ENCODE measurements at places on chromosomes 12 and 14. TPM values are rescaled to one million over a fixed set of nuclear protein-coding genes. Genes with fewer than 3 reads are reported as not detected.
A peak's percentile ranks its signal among the peaks of the same experiment; 100 is the strongest.

DNA sequence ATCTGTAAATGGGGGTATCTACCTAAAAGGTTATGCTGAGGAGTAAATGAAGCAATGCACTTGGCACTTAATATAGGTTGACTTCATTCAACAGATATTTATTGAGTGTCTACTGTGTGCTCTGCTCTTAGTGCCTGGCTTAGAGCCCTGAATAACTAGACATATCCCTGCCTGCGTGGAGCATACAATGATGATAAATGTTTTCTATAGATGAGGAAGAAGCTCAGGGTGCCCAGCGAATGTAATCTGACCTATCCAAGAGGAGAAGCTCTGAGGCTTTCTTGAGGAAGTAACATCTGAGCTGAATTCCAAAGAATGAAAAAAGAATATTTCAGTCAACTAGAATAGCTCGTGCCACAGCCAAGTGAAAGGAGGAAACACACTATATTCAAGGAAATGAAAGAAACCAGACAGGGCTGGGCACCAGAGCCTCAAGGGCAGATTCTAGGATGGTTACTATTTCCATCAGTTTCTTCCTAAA, 17.9 kb upstream of the HIGD1C start:
- no peak for DNase-seq

Gene DLGAP5
- total RNA-seq: 0.51 TPM

Gene MGST1
- 60.1 TPM for total RNA-seq

Gene MANSC4
- total RNA-seq: not detected

GRCh38 chr14:92644171-92644969, 104.1 kb downstream of the LGMN start:
- no peak for DNase-seq

DNA sequence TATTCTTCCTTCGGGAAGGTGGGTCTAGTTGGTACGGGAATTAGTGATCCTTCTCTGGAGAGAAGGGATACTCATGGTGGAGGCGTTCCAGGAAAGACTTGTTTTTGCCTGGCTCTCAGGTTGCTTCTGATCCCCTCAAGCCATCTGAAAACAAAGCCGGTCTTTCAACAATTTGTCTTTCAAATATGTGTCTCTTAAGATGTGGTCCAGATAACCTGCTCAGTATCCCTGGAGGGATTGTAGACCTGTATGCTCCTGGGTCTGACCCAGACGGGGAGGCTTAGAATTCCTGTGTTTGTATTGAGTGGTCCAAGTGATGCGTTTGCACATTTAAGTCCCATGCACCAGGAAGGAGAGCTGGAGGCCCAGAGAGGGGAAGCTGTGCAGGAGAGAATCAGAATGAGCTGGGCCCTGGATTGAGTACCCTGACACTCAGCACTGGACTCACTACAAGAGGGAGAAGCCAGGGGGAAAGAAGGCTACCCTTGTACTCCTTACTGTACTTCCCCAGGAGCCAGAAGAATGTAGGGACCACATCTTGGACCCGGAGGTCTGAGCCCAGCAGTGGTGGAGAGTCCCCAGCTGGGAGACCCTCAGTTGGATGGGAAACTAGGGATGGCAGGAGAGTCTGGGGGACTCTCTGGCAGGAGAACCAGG, 40.4 kb downstream of the ERH start:
- DNase-seq: no peak

Gene TMEM119
- total RNA-seq: 1.3 TPM

DNA sequence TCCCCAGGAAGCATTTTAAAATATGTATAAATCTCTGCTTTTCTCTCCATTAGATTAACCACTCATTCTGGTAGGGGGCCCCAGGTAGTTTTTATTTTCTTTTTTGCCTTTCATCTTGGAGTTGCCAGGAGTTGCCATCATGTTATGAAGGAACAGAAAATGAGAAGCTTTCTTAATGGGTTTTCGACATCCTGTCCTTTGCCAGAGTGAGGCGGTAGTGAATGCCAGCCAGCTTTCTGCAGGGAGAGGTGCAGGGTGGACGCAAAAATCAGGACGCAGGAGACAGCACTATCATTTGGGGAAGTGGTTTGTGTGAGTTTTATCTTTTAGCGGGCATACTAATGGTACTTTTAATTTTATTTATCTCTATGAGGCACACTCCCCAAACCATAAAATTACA, 1.7 kb downstream of the RASSF8 start:
- no peak for DNase-seq

DNA sequence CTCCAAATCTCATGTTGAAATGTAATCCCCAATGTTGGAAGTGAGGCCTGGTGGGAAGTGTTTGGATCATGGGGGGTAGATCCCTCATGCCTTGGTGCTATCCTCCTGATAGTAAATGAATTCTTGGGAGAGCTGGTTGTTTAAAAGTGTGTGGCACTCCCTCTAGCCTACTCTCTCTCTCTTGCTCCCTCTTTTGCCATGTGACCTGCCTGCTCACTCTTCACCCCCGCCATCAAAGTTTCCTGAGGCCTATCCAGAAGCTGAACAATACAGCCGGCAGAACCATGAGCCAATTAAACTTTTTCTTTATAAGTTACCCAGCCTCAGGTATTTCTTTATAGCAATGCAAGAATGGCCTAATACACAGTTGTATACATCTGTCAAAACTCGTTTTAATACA, 62.5 kb downstream of the BCL2L14 start:
- no peak for DNase-seq

- peak; percentile 93 for DNase-seq
Observed at GRCh38 chr12:122895704-122896636, at the start of gene VPS37B. Gene VPS37B, minus strand, starts transcription at chr12:122896124. Its CDS starts 62 bp downstream, at chr12:122896062.

DNA sequence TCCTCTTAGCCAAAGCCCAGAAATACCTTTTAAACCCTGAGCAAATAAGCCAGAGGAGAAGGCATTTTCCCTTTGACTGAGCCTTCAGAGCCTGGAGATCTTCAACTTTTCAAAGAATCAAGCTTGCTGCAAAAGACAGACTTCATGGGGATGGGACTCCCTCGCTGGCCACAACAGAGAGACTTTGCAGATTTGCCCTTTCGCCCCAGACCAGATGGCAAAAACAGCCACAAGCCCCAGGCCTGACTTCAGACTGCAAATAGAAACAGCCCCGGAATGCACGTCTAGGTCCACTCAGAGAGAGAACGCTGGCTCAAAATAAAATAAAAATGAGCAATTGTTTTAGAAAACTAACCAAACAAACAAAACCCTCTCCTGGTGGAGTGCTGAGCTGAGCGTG, 114.6 kb upstream of the MED13L start:
- no peak for DNase-seq

Gene RGS6
- total RNA-seq: 23.3 TPM

Gene UBR7
- 20.5 TPM for total RNA-seq

DNA sequence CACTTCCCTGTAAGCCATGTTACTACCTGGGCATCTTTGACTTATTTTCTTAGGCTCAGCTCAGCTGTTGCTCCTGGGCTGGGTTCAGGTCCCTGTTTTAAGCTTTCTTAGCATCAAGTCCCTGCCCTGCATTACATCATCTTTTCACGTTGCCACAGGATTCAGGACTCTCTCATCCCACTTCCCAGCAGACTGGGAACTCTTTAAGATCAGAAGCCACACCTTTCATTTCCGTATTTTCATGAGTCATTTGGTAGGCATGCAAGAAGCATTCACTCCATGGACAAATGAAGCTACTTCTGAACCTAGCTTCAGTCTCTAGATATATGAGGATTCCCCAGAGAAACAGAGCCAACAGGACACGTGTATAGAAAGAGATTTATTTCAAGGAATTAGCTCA, 726.8 kb downstream of the VRK1 start:
- DNase-seq: no peak

DNA sequence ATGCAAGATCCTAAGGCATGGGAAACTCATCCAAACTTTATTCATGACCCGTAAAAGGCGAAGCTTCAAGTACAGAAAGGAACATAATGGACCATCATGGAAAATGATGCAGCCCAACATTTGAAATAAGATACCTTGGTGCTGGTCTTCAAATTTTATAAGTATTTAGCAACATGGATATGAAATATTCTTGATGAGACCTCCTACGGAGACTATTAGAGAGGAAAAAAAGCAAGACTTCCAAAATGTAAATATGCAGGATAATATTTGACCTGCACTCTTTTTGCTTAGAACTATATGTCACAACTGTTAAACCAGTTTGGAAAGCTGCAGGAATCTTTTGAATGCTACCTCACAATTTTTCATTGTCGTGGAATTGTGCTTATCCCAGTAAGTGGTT, 168.8 kb upstream of the ARID2 start:
- no peak for DNase-seq

- DNase-seq: no peak
Observed at GRCh38 chr12:29769162-29769858, 14.4 kb downstream of the TMTC1 start.

Gene WSCD2
- total RNA-seq: 0.73 TPM

Gene SIX1
- not detected for total RNA-seq

GRCh38 chr14:74562515-74563232, 49.4 kb downstream of the LTBP2 start:
- no peak for DNase-seq

Gene ALG10B
- total RNA-seq: 6.7 TPM

Gene PMCH
- not detected for total RNA-seq

DNA sequence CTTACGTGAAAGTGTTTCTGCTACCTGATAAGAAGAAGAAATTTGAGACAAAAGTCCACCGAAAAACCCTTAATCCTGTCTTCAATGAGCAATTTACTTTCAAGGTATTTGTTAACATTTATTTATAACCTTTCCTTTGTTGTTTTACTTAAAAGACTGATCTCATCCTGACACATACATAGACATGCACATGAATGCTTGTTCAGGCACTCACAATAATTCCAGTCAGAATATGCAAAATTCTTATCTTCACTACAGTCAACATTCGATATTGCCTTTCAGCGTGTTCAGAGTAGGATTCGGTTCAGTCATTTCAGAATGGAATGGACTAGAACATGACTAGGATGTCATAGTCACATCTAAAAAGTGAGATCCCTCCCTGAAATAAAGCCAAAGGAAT, 394.6 kb downstream of the PAWR start:
- no peak for DNase-seq

DNA sequence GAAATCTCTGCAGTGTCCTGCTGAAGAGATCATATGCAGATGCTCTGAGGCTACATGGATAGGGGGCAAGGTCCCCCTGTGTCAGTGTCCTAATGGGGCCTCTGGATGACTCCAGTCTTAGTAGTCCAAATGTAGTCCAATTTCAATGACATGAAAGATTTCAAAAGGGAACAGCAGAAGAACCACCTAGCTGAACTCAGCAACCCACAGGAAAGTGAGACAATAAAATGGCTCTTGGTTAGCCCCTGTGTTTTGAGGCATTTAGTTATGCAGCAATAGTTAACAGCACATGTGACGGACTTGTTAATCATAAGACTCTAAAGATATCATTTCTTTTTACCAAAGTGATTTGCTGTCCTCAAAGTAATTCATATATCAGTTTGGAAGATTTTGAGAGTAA, 22.7 kb downstream of the CCDC198 start:
- no peak for DNase-seq

DNA sequence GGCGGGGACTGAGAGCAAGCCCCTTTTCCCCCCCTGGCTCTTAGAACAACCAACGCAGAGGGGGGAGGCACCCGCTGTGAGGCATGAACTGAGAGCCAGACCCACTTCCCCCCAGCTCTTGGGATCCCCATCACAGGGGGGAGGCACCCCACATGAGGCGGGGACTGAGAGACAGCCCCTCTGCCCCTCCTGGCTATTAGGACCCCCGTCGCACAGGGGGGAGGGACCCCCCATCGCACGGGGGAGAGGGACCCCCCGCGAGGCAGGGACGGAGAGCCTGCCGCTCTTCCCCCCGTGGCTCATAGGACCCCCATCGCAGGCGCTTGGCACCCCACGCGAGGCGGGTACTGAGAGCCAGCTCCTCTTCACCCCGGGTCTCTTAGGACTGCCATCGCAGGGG, 195.8 kb upstream of the PZP start:
- no peak for DNase-seq

- no peak for DNase-seq
Observed at GRCh38 chr14:94962166-94962575, 192.3 kb upstream of the GSC start.

GRCh38 chr12:103493199-103493598, 2.6 kb downstream of the C12orf42 start:
- DNase-seq: no peak

- no peak for DNase-seq
Observed at GRCh38 chr12:102816816-102817434, 100.1 kb downstream of the PAH start.

GRCh38 chr14:55146425-55146824, 17.4 kb downstream of the LGALS3 start:
- DNase-seq: peak; percentile 71

Gene B4GALNT3
- 36.6 TPM for total RNA-seq

- no peak for DNase-seq
Observed at GRCh38 chr12:122161682-122162081, 12.3 kb downstream of the IL31 start.

DNA sequence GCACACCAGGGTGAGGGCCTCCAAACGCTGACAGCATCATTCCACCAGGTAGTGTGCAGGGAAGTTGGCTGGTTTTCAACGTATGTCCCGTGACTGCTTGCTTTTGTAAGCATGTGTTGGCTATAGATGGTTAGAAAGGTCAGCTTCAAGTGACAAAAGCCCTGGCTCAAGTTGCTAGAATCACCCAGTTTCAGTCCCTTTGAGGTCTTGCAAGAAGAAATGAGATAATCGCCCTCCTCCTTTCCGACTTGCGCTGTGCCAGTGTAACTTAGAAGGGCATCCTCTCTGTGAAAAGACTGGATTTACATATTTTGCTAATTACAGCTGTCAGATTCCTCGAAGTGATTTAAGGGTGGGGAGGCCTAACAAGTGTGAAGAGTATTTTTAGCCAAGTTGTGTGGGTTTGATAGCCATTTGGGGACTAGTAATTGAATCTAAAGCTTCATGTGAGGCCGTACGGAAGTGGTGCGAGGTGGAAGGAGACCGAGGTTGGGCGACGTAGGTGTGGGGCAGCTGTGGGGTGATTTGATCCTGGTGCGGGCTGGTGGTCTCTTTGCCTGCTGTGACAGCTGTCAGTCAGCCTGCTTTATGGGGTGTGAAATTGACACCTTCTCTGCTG, 94.7 kb downstream of the CHST11 start:
- no peak for DNase-seq

GRCh38 chr14:55957950-55958349, 160.3 kb upstream of the PELI2 start:
- DNase-seq: no peak

Gene OTUB2
- 0.35 TPM for total RNA-seq

- no peak for DNase-seq
Observed at GRCh38 chr12:95393191-95393790, 80.7 kb upstream of the METAP2 start.

Gene PRIMA1
- total RNA-seq: 10.3 TPM

Gene TMCC3
- total RNA-seq: 1.5 TPM

DNA sequence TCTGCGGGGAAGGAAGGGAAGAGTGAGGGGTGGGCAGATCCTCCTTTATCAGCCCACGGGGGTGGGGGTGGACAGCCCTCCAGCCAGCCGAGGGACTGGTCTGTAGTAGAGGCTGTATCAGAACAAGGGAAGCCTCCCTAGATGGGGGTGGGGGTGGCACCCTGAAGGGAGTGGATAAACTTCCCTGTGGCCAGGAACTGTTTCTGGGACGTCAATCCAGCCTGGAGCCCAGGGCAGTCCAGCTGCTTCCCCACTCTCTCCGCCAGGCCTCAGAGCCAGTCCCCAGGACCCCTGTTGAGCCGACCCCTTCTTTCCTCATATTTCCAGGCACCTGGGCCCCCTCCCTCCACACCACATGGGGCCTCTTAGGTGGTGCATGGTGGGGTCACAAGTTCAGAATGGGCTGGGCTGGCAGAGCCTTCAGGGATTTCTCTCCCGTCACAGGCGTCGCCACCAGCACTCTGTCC, 6.7 kb downstream of the PLD4 start:
- DNase-seq: no peak
